ENCODE measurements at places on chromosomes 13 and 19.

- DNase-seq = no peak
Measured at GRCh38 chr13:42747399-42747873, 33.9 kb upstream of the FAM216B start.

DNA sequence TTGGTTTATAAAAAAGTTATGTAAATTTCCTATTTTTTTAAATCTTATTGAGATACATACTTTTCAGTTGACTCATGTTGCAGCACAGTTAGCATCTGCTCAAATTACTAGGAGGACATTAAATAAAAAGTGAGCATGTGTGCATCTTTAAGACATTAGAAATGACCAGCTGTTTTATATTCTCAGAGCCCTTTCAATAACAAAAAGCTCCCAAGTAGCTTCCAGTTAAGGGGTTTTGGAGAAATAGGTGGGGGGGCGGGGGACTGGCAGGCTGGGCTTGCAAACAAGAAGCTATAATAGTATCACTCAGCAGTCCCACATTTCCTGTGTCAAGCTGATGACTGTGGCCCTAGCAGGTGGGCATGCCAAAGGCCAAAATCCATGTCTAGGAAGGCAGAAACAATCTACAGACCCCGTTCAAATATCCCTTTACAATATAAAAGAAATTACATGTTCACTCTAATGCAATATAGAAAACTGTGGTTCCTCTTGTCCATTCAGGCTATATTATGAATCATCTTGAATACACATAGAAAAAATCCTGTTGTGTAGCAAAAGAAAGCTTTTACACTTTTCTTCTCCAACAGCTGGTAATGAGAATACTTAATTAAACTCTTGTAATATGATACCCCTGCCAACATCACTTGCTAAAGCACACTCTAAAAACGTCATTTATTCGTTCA is 1713.2 kb upstream of the SLC10A2 start:
- no peak for DNase-seq

GRCh38 chr13:37295071-37295470 is 189.6 kb upstream of the CSNK1A1L start:
- DNase-seq = no peak

- DNase-seq = no peak
Measured at GRCh38 chr19:46737761-46738171, 8.1 kb upstream of the FKRP start.

- DNase-seq = no peak
Measured at GRCh38 chr13:74623761-74624160, 489.6 kb upstream of the KLF12 start.

DNA sequence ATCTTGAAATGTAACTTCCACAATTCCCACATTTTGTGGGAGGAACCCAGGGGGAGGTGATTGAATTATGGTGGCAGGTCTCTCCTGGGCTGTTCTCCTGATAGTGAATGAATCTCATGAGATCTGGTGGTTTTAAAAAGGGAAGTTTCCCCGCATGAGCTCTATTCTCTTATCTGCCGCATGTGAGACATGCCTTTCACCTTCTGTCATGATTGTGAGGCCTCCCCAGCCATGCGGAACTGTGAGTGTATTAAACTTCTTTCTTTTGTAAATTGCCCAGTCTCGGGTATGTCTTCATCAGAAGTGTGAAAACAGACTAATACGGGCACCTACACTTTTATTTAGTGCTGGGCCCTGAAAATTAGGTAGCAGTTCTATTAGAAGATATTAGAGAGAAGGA is 45.8 kb downstream of the TNFSF13B start:
- no peak for DNase-seq

DNA sequence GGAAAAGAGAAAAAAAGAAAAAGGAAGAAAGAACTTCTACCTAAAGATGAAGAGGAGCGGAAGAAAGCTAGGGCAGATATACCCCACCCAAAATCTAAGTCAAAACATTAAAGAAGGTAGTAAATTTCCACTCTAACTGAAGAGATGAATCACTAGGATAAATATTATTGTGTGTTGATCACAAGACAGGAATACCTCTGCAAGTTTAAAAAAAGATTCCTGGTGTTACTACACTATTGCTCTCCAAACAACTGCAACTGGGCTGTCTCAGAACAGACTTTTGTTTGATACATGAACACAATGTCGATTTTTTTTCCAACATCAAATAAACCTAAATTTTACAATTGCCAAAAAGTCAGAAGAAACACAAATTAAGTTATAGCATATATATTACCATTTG is 6.8 kb downstream of the HSPH1 start:
- no peak for DNase-seq

- no peak for DNase-seq
Measured at GRCh38 chr19:29952646-29953045, 10.6 kb downstream of the URI1 start.

DNA sequence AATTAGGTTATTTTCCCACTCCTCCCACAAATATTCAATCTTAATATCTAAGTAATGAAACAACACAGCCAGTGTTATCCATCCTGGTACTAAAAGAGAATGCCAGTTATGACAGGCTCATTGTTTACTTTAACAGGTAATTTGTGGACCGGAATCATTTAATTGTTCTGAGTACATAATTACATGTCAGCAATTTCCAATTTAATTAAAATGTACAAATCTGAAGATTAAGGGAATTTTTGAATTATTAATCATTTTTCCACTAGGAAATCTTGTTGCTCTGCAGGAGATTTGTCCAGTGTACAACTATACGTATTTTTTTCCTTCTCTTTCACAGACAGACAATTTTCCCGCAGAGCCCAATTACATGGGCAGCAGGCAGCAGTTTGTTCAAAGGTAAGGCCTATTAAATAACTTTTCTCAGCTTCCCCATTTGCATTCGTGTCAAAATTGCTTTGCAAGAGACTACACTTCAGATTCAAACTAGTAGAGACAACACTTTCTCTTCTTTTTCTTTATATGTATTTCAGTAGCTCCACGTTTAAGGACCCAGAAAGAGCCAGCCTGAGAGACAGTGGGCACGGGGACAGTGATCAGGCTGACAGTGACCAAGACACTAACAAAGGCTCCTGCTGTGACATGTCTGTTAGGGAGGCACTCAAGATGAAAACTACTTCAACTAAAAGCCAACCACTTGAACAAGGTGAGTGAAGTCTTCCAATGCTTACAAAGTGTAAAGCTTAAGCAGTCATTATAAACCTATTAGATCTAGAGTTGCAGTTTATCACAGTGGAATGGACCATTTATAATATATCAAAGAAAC is 34.8 kb downstream of the PCDH17 start:
- no peak for DNase-seq

DNA sequence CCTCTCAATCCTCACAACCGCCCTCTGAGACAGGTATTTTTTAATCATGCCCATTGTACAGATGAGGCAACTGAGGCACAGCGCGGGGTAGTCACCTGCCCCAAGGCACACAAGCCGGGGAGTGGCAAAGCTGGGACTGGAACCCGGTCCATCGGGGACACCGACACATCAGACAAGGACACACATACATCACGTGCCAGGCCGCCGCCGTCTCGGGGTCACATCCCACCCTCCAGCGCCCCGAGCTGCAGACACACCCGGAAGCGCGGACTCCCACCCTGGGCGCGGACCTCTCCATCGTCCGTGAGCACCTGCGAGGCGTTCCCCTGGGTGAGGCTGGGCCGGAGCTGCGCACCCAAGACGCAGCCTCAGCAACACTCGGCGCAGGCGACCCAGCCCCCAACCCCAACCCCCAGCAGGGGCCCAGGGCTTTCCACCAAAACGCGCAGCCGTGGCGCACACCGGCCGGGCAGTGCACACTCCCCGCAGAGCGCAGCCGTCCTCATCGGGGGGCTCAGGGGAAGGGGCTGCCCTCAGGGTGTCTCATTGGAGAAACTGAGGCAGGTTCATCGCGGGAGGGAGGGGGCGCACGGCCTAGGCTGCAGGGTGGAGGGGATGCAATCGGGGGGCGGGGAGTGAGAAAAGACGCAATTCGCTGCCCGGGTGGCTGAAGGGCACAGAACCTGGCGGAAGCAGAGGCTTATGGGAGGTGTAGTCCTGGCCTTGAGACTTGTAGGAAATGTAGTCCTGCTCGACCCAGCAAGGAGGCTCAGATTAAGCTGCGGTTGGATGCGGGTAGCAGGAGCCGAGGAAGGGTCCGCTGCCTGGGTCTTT is 1.9 kb upstream of the LMTK3 start:
- DNase-seq = peak; percentile 90

DNA sequence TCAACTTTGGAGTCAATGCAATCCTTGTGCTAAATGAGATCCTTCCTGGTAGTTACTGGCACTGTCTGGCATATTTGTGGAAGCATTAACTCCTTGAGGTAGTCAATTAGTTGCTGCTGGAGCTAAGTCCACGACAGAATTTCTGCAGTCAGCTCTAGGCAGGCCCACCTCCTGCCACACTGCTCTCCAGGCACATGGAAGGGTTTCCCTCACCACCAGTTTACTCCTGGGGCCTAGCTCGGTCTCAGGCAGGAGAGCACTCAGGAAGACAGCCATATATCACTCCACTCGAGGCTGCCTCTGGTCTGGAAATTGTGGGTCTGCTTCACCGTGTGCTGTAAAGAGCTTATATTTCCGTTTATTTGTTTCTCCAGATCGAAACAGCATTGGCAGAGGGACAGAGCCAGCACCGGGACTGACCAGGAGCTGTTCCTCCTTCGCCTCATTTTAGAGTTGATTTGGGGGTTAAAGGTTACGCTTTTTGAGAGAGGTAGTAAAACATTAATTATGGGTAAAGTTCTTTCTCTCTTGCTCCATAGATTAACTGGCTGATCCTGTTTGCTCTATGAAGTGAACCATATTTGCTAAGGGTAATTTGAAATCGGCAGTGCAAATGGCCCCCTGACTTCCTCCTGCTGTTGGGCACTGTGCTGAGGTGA is 20.6 kb upstream of the GTF3A start:
- no peak for DNase-seq

DNA sequence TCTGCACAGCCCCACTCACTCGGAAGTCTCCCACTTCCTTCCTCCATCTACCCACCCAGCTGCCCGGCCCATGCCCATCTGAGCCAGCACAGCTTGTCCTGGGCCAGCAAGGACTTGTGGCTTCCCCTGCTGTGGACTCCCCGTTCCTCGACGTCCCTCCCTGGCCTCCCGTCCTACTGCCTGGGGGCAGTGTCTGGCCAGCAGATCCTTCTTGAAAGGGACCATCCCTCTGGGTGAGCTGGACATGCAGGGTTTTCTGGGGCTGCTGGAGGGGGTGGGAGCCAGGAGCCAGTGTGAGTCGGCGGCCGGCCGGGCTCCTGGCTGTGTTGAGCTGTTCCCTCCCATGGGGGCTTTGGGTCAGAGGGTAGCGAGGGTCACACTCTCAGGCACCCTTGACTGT is 26.7 kb downstream of the CRTC1 start:
- no peak for DNase-seq

DNA sequence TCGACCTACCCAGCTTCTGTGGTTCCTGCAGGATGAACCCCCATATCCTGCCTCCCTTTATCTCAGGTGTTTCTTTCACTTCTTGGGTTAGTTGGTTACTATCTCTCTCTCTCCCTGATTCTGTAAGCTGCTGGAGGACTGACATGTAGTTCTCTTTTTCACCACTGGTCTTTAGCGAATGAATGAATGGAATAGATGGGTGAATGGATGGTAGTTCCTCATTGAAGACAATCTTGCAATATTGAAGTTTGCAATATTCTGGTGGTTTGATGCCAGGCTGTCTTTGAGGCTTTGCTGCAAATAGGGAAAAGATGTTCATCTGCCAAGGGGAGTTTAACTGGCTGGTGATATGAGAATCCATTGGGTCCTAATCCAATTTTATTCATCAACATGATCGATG is 120.2 kb downstream of the UBL3 start:
- no peak for DNase-seq

DNA sequence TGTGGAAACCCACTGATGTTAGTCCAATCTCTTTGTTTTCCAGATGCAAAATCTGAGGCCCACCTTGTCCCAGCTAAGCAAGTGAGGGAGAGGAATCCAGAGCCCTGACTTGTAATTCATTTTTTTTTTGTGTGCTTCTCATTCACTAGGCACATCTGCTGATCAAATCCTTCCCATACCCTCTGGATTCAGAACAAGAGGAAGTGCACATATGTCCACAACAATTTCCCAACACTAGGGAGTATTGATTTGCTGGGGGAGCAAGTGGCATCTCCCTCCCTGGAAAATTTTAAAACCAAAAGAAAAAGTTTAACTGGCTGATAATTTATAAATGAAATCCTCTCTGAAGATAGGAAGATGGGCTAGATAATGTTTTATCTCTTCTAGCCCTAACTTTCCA is 94.6 kb upstream of the RFC3 start:
- DNase-seq = no peak

DNA sequence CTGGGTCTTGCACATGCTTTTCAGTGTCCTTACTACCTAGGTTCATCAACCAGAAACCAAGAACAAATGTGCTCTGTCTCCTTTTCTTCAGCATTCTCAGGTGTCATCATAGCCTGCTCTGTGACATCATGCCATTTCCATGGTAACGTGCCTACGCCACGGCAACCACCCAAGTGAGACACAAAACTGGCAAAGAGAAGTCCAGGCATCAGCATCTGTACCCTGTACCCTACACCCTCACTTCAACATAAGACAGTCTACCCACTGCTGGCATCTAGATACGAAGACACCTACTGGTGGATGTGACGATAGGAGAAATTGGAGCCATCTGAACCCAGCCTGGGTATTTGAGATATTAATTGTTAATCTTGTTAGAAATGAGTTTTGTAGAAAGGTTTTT is 13.3 kb downstream of the ZC3H4 start:
- DNase-seq = no peak

DNA sequence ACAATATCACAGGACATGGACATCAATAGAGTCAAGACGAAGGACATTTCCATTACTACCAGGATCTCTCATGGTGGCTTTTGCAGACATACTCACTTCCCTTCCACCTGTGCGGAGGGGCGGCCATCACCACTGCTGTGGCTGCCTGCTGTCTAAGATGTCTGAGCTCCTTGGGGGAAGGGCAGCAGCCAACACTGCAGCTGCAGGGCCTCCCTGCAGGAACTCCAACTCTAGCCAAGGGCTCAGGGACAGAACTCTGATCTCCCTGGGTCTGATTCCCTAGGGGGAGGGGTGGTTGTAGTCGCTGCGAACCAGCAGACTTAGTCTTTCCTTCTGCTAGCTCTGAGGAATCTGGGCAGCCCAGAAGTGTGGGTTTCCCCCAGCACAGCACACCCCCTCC is 78.9 kb upstream of the ANKRD10 start:
- DNase-seq = no peak

All from activated effector memory CD4-positive, alpha-beta T cell treated with anti-CD3 and anti-CD28 coated beads, Interleukin-2, amount 50 U/mL, for 16 hours (primary cell).